ENCODE measurements at places on chromosomes 11 and 22. TPM values are rescaled to one million over a fixed set of nuclear protein-coding genes. Genes with fewer than 3 reads are reported as not detected.
A peak's percentile ranks its signal among the peaks of the same experiment; 100 is the strongest.

The USP47 gene
- 40.8 TPM for total RNA-seq

The OR2D2 gene
- total RNA-seq: not detected

The MB gene
- 0.37 TPM for total RNA-seq

The AP1B1 gene
- total RNA-seq: 92.7 TPM

The ALDH3B2 gene
- total RNA-seq: 2.9 TPM

The MFNG gene
- total RNA-seq: 22.1 TPM

The SUSD2 gene
- total RNA-seq: 3.1 TPM

DNA sequence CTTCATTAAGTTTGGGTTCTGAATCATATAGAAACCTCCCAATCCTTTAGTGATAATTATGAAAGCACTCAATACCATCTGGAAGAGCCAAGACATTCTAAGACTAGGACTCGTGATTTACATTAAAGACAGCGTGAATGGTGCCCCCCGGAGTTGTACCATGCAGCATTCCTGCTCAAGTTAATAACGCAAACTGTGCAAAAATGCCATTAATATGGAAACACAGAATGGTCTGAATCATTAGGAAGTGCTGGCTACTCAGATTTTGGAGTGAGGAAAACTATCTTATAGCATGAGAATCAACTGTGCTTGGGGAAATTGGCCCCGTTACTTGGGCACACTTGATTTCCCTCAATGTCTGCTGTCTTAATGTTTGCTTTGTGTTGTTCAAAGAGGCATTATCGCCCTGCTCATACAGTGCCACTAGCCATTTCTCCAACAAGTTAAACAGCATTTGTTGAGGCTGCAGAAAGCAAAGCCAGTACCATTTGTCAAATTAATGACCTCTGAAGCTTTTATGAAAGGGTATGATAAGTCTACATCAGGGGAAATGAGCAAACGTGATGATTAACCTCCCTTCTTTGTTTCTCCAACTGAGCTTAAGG, 18.5 kb upstream of the TPH1 start:
- DNase-seq: no peak

GRCh38 chr11:67312187-67313021, 9.1 kb downstream of the SSH3 start:
- DNase-seq: peak; percentile 87

GRCh38 chr11:28690746-28691145, 582.6 kb downstream of the METTL15 start:
- no peak for DNase-seq

- DNase-seq: no peak
Measured at GRCh38 chr11:115194802-115195110, 309.5 kb downstream of the CADM1 start.

- no peak for DNase-seq
Measured at GRCh38 chr11:78406568-78407196, 10.9 kb downstream of the GAB2 start.

DNA sequence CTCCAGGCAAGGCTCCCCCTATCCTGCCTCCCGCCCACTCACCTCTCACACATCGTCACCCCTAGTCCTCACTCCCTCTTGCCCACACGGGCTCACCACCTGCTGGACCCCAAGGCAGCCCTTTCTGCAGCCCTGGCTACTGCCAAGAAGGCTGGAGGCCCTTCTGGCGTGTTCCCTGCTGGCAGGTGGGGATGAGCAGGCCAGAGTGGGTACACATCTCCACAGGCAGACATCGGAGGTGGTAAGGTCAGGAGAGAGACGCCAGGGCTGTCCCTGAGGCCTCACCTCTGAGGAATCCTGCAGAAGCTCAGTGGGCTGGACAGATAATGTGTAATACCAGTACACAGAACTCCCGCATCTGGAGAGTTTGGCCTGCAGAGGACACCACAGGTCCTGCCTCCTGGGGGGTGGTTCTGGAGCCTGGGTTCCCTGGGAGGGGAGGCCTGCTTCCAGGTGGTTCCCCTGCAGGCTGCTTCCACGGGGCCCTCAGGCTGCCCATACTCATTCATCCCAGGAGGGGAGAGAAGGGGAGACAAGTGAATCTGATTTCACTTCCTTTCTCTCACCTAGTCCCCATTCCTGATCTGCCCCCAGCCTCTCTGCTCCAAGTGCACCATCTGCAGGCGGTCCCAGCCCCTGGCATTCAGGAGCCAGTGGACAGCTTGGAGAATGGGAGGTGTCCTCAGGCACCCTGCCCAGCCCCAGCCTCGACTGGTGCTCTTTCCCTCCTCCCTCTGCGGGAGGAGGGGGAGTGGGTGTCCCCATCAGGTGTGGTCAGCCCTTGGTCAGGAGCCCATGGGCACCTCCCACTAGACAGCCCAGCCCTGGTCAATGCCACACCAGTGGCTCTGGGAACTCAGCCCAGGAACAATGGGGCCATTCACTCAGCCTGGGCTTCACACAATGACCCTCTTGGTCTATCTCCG, 6.1 kb upstream of the CHST1 start:
- DNase-seq: peak; percentile 75

DNA sequence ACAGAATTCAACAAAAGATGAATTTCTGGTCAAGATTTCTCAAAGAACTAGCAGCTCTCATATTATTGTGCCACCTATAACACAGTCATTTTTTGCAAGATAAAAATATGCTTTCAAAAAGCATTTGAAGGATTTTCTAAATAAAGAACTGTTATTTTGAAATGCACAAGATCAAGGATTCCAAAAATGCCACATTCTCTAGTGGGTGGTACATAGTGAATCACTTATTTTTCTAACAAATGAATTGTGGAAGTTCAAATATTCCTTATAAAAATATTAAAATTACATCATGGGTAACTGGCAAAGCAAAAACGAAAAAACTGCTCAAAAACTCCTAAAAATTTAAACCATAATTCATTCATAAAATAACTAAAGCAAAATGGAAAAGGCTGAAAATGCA, 2.1 kb downstream of the RNF141 start:
- no peak for DNase-seq

DNA sequence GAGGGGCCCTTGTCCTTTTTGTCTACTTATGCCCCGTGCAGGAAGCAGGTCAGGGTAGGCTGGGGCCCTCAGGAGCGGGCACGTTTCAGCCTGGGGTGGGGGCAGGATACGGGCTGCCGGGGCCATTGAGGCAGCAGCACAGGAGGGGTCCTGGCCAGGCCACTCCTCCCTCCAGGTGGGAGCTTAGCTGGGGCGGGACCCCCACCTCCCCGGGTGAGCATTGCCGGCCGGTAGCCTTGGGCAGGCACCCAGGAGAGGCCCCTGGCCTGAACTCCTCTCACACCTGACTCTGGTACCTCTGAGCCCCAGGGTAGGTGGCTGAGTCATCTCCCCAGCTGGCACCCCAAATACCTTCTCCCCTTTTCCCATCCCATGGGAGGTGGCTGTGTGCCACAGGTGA, 5.0 kb upstream of the MUC6 start:
- DNase-seq: no peak

- DNase-seq: no peak
Measured at GRCh38 chr11:3154001-3154599, 11.0 kb downstream of the OSBPL5 start.

DNA sequence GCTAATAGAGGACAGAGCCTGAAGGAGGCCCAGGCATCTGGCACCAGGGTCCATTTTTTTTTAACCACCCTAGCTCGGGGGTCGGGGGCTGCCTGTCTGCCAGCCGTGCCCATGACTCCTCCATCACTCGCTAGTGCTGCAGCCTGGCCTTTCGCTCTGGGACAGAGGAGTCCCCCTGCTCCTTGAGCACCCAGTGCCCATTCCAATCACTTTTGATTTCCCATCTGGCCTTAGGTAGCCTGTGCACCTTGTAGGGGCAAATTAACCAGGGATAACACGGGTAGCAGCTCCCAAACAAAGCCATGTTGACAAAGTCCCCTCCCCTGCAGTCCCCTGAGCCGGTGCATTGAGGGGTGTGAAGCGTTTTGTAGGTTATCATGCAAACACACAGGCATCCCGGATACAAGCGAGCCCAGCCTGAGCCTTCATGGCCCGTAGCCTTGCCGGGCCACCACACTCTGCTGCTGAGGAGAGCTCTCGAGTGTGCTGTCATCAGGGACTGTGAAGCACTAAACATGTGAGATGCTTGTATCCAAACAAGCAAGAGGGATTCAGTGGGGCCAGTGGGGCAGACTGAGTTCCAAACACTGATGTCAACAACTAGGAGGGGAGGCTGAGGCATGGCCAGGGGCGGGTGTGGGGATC, 208.7 kb downstream of the DSCAML1 start:
- DNase-seq: no peak

DNA sequence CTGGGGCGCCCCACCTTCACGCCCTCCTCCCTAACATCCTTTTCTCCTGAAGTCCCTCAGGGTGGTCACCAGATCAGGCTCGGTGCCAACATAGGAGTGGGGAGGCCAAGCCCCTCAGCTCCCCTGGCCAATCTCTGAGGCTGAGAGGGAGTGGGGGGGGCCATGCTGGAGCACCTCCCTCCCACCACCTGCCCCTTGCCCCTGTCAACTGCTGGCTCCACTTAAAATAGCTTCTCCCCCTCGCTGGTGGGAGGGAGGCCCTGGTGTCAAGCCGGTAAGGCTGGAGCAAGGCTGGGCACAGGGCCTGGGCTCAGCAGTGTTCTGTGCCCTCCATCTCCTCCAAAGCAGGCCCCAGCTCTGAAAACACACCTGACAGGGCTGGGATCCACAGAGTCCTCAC, 4.9 kb downstream of the PLXNB2 start:
- DNase-seq: no peak

DNA sequence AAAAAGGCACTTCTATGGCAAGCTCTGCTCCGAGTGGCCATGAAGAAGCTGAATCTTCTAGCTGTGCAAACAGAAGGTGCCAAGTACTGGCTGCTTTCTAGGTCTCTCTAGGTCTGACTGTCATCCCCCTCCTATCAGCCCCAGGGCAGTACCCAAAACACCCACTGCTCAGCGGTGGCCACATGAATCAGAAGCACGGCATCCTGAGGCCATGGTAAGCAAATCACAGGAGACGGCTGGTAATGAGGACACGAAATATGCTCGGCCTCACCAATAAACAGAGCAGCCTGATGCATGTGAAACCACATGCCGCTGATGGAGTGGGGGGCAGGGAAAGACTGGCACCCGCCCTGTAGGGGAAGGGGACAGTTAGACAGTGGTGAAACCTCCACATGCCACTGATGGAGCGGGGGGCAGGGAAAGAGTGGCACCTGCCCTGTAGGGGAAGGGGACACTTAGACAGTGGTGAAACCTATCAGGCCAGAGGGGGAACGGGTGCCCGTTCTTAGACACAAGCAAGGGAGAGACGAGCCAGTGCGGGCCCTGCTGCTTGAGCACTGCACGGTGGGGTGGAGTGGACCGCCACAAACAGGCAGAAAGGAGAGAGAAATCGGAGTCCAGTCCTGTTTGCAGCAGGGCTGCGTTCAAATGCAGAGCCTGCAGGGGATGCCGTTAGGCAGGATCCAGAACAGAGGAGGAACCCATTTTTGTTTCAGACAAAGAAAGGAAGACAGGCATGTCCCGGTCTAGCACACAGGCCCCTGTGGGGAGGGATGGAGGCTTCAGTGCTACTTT, 29.9 kb upstream of the MOB2 start:
- no peak for DNase-seq

DNA sequence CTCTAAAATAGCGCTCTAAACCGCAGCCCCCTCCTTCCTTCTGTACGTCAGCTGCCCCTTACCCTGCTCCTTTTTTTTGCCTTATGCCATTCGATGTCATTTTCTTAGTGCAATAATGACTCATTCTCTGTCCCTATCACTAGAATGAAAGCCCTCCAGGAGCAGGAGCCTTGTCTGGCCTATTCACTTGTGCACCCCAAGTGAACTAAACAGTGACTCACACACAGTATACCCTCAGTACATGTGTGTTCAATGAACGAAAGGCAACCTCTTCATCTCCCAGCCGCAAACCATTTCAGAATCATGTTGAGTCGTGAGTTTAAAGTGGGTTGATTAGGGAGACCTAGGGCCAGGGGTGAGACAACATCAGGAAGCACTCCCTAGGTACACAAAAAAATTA, 50.7 kb upstream of the SPATA19 start:
- no peak for DNase-seq

DNA sequence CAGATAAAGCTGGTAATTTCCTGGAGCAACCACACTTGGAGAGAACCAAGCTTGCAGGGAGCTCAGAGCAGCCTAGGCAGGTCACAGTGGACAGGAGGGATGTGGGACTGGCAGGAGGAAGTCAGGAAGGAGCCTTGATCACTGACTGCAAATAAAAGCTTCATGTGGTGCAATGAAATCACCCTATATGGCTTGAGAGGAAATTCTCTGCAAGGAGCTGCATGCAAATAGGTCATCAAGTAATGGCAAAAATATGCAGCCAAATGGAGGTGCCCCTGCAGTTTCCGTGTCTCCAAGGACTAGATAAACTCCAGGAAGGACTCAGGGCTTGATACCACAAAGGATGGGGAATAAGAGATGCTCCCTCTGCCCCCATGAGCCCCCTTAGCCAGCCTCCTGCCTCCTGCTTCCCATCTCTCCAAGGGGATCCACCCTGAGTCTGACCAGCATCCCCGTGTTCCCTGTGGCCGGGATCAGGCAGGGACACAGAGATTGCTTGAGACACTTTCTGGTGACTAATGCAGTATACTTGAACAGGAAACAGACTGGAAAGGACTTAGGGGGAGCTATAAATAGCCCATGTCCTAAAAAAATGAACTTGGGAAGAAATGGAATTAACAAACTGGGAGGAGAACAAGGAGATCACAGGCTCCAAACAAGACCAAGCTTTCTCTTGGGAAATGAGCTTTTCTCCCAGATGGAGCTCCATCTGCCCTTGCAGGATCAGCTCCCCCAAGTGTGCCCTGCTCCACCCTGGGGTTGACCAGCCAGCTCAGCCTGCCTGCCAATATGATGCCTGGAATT, 23.9 kb upstream of the MICAL2 start:
- peak; percentile 71 for DNase-seq

GRCh38 chr11:67060111-67060522, 3.5 kb downstream of the RHOD start:
- no peak for DNase-seq

DNA sequence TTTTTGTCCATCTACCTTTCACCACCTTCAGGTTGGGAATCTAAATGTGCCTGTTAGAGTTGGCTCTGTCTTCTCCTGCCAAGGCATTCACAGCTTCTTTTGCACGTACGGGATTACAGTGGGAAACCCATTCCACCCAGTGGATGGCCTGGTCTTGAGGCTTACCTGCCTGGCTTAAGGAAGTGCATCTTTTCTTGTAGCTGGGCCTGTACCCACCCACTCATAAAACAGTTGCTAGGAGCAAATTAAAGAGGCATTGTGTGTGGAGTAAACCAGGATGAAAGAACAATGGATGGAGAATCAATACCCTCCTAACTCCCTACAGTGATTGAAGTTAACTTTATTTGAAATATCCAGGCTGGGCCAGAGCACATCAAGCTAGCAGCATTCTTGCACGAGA, 71.6 kb downstream of the TEAD1 start:
- DNase-seq: no peak

DNA sequence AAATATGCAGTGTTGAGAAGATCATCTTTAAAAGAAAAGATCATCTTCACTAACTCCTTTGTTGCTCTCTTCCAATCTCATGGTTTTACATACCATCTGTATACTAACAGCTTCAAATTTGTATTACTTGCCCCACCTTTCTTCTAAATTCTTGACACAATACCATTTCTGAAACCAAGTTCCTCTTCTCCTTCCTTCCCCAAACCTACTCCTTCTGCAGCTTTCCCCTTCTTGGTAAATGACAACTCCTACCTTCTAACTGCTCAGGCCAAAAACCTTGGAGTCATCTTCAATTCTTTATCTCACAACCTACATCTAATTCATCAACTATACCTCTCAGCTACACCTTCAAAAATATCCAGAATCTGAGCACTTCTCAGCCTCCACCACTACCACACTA, 9.3 kb downstream of the PRCP start:
- no peak for DNase-seq

GRCh38 chr11:131809203-131809918, 438.9 kb downstream of the NTM start:
- no peak for DNase-seq
